G401 (cell line): ENCODE measurements at places on chromosomes 5 and 9. TPM values are rescaled to one million over a fixed set of nuclear protein-coding genes. Genes with fewer than 3 reads are reported as not detected.
A peak's percentile ranks its signal among the peaks of the same experiment; 100 is the strongest.

GRCh38 chr5:60822285-60822556 is 21.8 kb downstream of the ELOVL7 start:
- no peak for DNase-seq

GRCh38 chr5:172833686-172834414 is at the start of gene ERGIC1:
TSS of gene ERGIC1 (plus strand) at chr5:172834251. CDS start at chr5:172834414, 163 bp downstream.
- peak; percentile 85 for DNase-seq

- peak; percentile 92 for DNase-seq
Observed at GRCh38 chr5:160919626-160920025, 67.6 kb upstream of the ATP10B start.

- no peak for DNase-seq
Observed at GRCh38 chr9:102106439-102106838, 368.0 kb upstream of the GRIN3A start.

Gene REEP2
- total RNA-seq: 23.9 and 35.9 TPM in 2 replicates

Gene DRD1
- total RNA-seq: not detected in 2 replicates

Gene TBC1D2
- 4.9 and 7.6 TPM in 2 replicates for total RNA-seq
